Prostate gland (tissue), 2 donors: ENCODE measurements at places on chromosomes 4 and X.

- no peak for DNase-seq
Observed at GRCh38 chr4:52550186-52550585, 108.9 kb downstream of the USP46 start.

DNA sequence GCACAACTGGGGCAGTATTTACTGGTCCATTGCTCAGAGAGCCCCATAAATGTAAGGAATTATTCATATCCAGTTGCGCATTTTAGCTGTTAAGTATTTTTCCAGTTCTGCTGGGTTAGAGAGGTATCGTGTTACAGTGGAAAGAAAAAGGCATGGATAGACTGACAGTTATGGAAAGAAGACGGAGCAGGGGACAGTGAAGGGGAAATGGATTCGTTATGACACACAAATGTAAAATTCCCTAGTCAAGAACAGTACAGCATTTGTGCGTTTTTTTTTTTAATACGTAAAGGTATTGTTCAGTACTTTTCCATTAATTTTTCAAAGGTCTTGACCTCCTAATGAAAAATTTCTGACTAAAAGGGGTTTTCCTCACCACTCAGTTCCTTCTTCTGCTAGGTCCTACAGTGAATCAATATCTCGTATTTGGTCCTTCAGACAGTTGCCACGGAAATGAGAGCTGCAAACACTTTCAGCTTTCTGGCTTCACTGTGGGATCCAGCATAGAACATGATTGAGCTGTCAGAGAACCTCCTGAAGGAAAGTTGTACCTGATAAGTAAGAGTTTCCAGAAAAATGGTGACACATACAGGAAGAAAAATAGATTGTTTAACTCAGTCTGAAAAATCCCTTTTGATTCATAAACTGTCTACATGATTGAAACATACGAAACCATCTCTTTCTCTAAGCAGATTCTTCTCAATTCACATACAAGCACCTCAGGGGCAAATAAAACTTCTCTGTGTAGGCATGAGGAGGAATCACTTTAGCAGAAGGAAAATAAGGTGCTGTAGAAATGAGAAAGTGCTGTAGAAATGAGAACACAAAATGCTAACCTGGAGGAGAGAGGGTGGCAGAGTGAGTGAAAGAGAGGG lies 21.8 kb upstream of the BBS12 start:
- DNase-seq: no peak

GRCh38 chr4:128844931-128845330 lies 35.4 kb downstream of the JADE1 start:
- DNase-seq: peak; percentile 46

- no peak for DNase-seq
Observed at GRCh38 chr4:32000846-32001488, 1280.8 kb downstream of the PCDH7 start.

- no peak for DNase-seq
Observed at GRCh38 chrX:22124098-22124497, 92.0 kb downstream of the PHEX start.

DNA sequence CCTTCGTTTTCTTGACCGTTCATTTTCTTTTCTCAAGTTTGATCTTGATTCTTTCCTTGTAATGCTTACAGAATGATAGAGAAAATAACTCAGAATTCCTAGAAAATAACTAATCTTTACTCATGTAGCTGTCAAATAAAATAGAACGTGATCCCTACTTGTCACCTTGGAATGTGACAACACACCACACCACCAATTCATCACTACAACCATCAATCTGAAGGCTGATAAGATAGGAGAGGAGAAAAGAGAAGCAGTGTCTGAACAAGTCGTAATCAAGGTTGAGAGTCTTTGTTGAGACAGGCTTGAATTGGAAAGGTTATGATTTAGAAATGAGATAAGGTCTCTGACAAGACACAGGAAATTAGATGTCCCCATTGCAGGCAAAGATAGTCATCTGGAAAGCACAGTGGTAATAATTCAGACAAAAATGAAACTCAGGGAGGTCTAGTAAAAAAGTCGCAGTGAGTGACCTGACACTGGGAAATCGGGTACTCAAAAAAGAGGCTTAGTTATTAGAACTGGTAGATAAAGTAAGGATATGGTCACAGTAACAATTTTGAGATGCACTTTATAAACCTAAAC lies 456.2 kb downstream of the FAT4 start:
- no peak for DNase-seq

- no peak for DNase-seq
Observed at GRCh38 chr4:88999392-88999930, 57.5 kb downstream of the FAM13A start.

DNA sequence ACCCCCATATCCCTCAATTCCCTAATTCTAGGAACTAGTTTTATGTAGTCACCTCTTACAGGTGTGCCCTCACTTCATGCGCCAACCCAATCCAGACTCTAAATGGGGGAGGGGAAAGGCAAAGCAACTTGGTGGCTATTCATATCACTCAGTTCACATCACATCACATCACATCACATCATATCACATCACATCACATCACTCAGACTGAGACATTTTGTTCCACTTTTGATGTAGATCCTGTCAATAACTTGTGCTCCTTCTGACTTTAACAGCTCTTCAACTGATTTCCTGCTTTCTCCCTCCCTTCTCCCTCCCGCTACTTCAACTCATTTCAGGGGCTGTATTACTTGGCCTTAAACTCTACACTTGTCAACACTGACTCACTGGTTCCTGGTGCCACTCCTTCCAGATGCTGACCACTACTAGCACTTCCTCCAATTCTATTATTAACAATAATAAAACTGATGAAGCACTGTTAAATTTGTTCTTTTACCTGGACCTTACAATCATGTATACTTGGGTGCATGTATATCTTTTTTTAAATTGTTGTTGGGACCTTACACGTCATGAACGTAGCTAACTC lies 29.1 kb upstream of the PLS3 start:
- no peak for DNase-seq

GRCh38 chrX:39625810-39626209 lies 471.9 kb downstream of the BCOR start:
- no peak for DNase-seq

GRCh38 chrX:110665223-110666002 lies 130.2 kb downstream of the CHRDL1 start:
- DNase-seq: no peak

GRCh38 chrX:63349307-63349706 lies 1.8 kb downstream of the SPIN4 start:
- no peak for DNase-seq

- DNase-seq: no peak
Observed at GRCh38 chr4:109390115-109390768, 43.4 kb upstream of the SEC24B start.

GRCh38 chr4:56217343-56217890 lies 169.9 kb downstream of the AASDH start:
- no peak for DNase-seq

GRCh38 chrX:29196501-29196900 lies 609.3 kb downstream of the IL1RAPL1 start:
- DNase-seq: no peak

GRCh38 chr4:102319594-102319993 lies 25.7 kb downstream of the SLC39A8 start:
- no peak for DNase-seq

GRCh38 chr4:165425629-165426028 lies 46.8 kb downstream of the CPE start:
- no peak for DNase-seq

GRCh38 chrX:146064156-146064555 lies 246.5 kb downstream of the SLITRK2 start:
- no peak for DNase-seq

DNA sequence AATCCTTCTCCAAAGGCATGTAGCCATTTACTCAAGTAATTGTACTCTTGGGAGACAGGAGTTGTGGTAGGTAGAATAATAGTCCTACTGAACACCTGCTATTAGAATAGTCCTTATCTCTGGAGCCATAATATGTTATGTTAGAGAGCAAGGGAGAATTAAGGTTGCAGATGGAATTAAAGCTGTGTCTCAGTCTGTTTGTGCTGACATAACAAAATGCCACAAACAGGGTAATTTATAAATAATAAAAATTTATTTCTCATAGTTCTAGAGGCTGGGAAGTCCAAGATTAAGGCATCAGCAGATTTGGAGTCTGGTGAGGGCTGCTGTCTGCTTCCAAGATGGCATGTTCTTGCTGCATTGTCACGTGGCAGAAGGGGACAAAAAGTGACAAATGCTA lies 24.2 kb upstream of the FRAS1 start:
- DNase-seq: no peak

- no peak for DNase-seq
Observed at GRCh38 chr4:71445811-71446210, 107.0 kb downstream of the SLC4A4 start.

- no peak for DNase-seq
Observed at GRCh38 chr4:41134581-41134980, 79.8 kb downstream of the APBB2 start.

- no peak for DNase-seq
Observed at GRCh38 chr4:25818876-25819275, 43.9 kb downstream of the SEL1L3 start.

DNA sequence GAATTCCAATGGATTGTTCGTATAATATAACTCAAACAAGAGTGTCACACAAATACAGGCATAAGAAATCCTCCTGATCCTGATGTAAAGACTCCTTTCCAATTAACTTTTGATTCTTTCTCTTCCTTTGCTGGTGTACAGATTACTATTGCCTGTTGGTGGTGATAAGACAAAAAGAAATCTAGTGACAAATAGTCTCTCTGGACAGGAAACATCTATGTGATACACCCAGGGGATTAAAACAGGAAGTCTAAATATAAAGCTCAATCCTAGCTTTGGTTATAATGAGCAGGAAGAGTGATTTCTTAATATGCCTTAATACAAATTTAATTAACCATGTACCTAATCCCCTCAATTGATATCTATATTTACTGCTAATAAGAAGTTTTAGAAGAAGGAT lies 45.1 kb downstream of the ARHGEF6 start:
- no peak for DNase-seq

DNA sequence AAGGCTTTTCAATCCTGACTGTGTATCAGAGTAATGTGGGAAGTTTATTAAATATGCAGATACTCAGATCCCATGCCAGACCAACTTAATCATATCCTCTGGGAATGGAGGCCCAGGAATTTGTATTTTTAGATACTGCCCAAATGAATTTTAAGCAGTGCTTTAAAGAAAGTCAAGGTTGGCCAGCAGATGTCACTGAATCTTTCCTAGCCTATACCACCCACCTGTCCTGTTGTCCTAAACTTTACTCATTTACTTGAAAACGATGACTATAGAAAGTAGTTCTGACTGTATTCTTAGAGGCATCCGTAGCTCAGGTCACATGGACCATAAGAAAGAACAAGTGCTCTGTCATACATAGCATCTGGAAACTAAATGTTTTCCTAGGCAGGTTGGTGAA lies 79.9 kb downstream of the AMOT start:
- DNase-seq: no peak

- no peak for DNase-seq
Observed at GRCh38 chr4:98568941-98569663, 89.3 kb downstream of the TSPAN5 start.

DNA sequence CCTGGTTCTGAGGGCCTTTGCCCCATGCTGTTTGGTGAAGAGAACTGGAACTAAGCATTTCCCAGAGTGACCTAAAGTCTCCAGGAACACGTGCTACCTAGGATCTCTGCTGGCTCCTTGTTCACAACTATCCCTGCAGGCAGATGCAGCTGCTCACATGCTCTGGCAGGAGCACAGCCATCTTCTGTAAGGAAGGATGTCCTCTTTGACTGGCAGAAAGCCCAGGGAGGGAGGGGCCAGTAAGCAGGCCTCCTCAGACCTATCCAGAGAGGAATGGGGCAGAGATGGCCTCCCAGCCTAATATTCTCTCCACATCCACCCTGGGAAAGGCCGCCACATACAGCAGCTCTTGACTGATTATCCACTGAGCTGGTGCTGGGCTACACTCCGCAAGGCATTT lies 142.8 kb upstream of the EOLA2 start:
- DNase-seq: no peak

DNA sequence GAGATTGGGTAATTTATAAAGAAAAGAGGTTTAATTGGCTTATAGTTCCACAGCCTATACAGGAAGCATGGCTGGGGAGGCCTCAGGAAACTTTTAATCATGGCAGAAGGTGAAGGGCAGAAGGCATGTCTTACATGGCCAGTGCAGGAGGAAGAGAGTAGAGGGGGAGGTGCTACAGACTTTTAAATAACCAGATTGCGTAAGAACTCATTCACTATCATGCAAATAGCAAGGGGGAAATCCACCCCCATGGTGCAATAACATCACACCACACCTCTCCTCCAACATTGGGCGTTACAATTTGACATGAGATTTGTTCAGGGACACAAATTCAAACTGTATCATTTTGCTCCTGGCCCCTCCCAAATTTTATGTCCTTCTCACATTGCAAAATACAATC lies 353.8 kb upstream of the PABPC5 start:
- no peak for DNase-seq

- DNase-seq: no peak
Observed at GRCh38 chr4:15402974-15403373, 24.9 kb upstream of the C1QTNF7 start.

DNA sequence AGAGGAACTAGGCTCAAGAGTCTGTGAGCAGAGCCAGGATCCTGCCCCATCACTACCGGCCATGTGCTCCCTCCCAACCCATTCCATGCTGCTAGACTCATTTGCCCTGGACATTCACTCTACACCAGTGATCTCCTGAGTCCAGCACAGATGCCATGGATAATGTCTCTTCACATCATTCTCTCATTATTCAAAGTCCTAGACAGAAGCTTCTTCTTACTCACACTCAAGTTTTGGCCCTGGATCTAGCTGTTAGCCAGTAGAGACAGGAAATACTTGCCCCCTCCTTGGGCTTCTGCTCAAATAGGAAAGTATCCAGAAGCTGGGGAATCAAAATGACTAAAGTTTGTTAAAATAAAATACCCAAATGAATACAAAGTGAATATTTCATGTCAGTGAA lies 266.8 kb upstream of the LDB2 start:
- no peak for DNase-seq
